ENCODE measurements at places on chromosomes 4 and X.

DNA sequence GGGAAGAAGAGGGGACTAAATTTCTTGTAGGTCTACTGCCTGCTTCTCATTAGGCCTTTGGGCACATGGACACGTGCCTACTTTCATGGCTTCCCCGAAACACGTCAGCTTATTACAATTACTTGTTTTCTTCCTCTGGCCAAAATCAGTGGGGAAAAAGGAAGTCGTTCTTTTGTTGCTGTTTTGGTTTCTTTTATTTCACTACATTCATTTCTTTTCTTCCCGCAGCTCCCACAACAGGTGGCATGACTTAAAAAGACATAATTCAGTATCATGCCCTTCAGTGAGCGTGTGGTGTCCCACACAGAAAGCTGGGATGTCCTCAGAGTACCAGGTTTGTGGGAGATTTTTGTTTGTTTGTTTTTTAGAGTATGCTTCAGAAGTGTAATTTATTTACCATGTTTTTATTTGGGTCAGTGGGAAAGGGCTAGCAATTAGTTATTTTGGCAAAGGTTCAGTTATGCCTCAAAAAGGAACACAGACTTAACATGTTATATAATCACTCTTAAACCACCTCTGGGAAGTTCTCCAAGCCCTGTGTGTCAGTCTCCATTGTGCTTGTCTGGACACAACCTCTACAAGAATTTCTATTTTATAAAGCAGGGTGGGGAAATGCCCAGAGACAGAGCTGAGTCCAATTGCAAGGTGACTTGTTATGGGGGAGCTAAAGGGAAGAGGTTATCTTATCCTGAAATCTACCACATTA, 44.2 kb upstream of the SPRY1 start:
- no peak for DNase-seq

- no peak for DNase-seq
Measured at GRCh38 chr4:149370002-149370401, 445.6 kb downstream of the IQCM start.

GRCh38 chr4:103076747-103077347, at the start of gene SLC9B2:
TSS of gene SLC9B2 (minus strand) at chr4:103076761. CDS start at chr4:103067550, 9,211 bp downstream.
- DNase-seq = no peak

GRCh38 chrX:34130501-34130900, 1.6 kb downstream of the FAM47A start:
- DNase-seq = no peak

- no peak for DNase-seq
Measured at GRCh38 chrX:47311932-47312774, 58.2 kb upstream of the ZNF157 start.

GRCh38 chrX:69285401-69285877, 120.2 kb upstream of the PJA1 start:
- DNase-seq = peak; percentile 75

DNA sequence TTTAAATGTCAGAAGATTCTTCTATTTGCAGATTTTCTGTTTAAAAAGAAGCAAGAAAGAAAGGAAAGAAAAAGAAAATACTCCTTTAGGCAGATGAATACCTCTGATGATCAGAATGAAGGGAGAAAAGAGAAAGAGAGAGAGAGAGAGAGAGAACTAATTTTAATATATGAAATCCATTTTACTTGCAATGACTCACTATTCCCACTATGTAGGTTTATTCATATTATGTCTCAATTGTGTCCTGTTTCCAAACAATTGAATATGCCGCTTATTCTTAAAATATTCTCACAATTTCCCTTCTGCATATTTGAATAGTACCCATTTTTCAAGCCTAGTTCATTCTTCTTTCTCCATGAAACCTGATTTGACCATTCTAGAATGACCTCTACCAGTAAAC, 11.7 kb downstream of the MEPE start:
- DNase-seq = no peak

DNA sequence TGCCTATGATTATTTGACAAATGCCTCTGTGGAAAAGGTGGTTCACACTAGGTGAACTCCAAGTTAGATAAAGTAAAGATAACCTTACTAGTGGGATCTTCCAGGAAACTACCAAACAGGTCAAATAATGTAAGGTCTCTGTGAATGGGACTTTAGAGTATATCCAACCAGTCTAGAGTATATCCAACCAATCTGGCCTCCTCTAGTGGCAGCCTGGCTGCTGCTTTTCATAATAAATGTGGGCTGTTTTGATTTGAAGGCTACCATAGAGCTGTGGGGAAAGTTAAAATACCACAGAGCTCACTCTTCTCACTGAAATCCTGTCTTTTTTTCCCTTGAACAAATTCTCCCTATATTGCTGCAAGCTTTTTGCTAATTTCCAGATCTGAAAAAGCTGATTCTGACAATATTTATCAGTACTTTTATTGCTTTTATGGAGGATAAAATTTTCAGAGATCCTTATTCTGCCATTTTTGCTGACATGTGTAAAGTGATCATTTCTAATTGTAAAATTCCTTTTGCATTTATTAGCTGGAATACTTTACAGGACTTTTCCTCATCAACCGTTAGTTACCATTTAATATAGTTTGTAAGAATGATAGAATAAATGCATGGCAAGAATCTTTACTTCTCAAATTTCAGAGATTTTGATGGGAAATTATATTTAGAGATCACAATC, 111.3 kb downstream of the TET2 start:
- no peak for DNase-seq

DNA sequence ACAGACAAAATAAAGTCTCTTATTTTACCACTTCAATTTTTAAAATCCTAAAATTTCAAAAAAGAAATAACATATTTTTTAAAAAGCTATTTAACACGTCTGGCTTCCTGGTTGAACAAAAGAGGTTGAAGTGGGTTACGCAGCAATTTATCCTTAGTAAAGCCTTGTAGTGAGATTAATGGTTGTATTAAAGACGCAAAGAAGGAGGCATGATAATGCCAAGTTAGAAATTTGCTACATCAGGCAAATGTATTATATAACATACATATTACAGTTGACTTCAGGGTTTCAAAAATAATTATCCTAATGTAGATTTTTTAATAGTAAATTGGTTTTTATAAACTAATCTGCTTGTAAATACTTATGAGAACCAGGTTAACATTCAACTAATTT, 35.3 kb downstream of the ANKRD17 start:
- DNase-seq = no peak

GRCh38 chr4:128387600-128388351, 100.2 kb upstream of the PGRMC2 start:
- DNase-seq = no peak

DNA sequence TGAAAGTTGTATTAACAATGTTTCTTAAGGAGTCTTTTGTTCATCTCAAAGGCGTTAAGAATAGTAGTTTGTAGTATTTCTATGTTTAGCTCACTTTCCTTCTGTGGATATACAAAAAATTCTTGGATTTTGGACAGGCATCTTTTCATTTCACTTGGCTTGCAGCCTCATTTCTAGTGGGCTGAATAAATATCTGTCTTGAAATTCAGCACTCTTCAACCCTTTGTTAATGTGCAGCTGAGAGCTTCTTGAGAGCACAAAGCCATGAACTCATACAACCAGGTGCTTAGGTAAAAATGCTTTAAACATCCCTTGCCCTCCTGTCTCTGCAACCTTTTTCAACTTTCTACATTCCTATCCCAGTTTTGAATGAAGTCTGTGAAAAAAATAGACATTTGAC, 1003.2 kb downstream of the C4orf33 start:
- DNase-seq = no peak

DNA sequence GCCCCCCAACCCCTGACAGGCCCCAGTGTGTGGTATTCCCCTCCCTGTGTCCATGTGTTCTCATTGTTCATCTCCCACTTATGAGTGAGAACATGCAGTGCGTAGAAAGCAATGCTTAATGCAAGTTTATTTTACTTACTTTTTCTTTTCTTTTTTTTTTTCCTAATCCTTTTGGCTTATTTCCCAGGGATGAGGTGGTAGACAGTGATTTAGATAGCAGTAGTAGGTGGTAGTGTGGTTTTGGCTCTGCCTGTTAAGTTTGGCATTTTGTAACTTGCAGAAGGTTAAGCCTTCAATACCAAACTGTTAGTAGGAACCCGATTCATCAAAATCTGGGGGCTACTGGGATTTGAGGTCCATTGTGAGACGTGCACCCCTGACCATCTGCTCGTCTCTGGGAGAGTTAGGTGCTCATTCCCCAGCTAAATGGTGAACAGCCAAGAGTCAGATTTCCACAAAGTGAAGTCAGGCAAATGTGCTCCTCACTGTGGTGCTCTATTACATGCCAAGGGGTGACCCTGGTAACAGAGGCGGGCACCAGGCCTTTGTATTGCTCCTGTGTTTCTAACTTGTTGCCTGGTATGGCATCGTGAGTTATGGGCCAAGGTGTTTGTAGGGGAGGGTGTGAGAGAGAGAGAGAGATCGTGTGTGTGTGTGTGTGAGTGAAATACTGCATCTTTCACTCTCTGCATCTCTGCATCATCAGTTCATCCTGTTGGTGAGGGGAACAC, 70.3 kb downstream of the PHOX2B start:
- DNase-seq = no peak

- no peak for DNase-seq
Measured at GRCh38 chr4:142347241-142347640, 498.9 kb downstream of the INPP4B start.

- DNase-seq = no peak
Measured at GRCh38 chr4:102614801-102615200, 113.6 kb downstream of the NFKB1 start.

DNA sequence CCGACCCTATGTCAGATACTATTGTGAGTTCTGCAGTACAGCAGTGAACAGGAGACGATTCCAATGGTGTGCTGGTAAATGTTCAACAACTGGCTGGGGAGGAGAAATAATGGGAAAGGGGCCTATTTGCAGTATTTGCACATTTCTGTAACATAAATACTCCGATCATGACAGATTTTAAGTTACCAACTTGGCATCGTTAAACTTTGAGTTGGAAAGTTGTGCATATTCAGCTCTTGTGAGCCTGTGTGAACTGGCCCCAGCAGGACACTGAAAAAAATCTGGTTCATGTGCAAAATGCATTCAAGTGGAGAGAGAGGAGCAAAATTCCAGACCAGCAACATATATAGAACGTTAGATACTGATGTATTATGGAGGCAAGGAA, 175.0 kb downstream of the MAPK10 start:
- no peak for DNase-seq

- DNase-seq = no peak
Measured at GRCh38 chrX:89124985-89125384, 378.0 kb downstream of the CPXCR1 start.

DNA sequence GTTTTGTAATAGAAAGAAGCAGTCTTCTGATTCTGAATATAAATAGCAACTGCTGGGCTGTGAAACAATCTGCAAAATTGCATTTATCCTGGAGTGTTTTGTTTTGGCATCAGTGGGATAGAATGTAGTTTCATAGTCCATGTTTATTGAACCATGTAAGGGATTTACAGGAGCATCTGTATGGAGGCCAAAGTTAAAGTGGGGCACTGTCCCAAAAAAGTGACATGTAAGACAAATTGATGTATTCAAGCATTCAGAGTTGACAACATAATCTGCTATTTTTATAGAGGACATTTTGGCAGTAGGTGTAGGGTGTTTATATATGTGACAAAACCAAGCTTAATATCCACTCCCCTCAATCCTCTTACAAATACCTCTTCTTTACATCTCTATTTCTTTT, 200.5 kb upstream of the ANK2 start:
- no peak for DNase-seq

DNA sequence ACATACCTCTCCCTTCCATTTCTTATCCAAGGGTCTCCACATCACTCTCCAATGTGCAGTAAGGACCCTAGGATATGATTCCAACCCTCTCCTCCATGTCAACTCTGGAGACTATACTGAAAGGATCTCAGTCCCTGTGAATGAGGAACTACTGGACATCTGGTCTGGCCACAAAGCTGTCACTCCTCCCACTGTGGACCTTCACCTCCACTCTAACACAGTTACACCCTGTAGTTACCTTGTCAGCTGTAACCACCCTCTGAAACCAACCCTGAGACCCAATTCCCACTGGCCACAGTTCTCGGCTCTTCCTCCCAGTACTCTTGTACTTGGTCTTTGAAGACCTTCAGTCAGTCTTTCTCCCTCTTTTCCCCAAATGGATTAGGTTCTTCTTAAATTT, 2.9 kb downstream of the TMEM128 start:
- DNase-seq = no peak

DNA sequence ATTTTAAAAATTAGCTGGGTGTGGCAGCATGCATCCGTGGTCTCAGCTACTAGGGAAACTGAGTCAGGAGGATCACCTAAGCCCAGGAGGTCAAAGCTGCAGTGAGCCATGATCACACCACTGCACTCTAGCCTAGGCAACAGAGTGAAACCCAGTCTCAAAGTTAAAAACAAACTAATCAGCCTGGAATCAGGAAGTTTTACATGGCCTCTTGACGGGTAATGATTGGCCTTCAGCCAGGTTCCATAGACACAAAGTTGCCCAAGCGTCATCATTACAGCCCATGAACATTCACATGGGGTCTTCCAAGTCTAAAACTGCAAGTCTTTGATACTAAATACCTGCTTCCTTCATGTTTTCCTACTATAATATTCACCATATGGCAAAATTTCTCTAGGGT, 10.0 kb upstream of the RGN start:
- no peak for DNase-seq

DNA sequence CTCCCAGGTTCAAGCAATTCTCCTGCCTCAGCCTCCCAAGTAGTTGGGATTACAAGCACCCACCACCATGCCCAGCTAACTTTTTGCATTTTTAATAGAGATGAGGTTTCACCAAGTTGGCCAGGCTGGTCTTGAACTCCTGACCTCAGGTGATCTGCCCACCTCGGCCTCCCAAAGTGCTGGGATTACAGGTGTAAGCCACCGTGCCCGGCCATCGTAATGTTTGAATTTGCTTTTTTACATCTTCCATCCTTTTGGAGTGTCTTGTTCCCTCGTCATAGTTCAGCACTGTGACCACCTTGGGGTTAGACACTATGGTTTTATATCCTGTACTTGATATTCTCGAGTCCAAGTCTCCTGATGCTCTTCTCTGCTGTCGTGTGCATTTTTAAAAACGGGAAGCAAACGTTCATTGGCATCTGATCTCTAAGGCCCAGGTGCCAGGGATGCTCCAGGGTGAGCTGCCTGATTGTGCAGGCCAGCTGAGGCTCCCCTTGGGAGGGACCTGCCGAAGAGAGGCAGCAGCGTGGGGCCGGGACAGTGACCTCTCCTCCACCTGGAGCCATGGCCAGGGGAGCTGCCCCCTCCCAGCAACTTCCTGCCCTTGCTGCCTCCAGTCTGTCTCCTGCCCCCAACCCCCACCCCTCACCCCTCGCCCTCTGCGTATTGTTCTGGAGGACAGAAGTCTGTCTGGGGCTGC, 16.7 kb downstream of the DGKQ start:
- peak; percentile 27 for DNase-seq

DNA sequence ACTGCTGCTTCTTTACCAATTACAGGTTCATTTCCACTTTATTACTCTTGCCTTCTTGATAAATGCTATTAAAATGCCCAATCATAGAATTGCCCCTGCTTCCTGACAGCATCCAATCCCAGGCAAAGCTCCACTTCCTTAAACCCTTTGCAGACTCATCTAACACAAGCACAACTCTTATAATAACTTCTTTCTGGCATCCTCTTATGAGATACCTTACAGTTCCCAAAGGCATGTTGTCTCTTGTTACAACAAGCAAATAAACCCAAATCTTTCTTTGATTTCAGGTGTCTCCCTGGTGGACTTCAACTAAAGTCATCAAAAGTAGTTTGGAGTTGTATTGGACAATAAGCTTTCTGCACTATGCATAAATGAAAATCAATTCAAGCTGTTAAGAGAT, 22.5 kb upstream of the ADH7 start:
- DNase-seq = no peak

GRCh38 chr4:124803641-124804040, 91.1 kb upstream of the ANKRD50 start:
- no peak for DNase-seq

Data from sciatic nerve (tissue), 2 donors.